NCI-H146 (cell line): ENCODE measurements at places on chromosomes 12 and 14.

GRCh38 chr14:89629383-89629782 is 212.3 kb upstream of the FOXN3 start:
- no peak for DNase-seq

DNA sequence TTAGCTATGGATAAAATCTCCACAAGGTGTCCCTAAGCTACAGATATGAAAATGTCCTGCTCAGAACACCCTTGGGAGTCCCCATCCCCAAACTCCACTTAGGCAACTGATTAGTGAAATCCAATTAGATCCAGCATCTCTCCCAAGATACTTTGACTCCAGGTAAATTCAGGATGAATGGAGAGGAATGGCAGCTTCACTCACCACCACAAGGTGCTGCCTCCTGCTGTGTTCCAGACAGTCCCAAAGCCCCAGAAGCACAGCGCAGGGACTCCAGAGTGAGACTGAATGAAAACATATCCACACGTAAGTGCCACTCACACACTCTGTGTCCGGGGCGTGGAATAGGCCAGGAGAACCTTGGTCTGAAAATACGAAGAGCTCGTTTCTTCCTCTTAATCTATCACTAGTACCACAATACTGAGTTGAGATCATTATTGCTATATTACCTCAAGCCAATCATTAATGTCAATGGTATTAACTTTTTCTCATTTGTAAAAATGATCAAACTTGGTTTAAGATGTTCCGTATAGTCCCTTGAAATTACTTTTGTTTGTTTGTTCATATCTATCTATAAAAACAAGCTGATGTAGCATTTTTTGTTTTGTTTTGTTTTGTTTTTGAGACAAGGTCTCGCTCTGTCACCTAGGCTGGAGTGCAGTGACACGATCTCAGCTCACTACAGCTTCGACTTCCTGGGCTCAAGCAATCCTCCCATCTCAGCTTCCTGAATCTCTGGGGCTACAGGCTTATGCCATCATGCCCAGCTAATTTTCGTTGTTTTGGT is 70.0 kb upstream of the BICD1 start:
- DNase-seq: peak; percentile 18

DNA sequence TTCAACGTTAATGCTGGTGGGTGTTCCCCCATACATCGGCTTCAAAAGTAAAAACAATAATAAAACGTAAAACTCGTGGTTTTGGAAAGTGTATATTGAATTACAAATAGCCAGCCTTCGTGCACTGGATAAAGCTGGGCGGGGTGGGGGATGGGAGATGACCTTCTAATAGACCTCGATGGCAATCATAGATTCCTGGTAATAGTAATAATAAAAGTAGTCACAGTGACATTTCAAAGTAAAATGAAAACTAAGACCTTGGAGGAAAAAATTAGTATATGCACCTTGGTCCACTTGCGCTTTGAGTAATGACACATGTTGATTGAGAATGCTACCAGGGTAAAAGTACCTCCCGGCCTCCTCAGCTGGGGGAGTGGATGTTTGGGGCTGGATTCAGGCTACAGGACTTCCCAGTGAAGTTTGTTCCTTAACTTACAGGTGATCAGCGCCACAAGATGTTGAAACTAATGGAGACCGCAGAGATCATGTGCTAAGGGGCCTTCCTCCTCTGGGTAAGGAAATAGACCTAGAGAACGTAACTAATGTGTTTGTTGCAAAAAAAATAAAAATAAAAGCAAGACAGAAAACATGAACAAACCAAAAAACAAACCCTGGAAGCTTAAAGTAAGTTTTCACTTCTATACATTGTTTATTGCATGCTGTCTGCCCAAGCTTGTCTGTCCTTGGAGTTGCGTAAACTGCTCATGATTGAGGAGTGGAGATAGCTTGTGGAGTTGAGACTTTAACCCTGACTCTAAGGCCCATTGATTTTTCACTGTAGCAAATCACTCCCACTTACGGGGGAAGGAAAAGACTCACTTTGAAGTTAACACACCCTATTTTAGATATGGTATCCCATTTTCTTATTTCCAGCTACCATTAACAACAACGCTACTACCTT is 907 bp upstream of the LRIG3 start:
- no peak for DNase-seq

DNA sequence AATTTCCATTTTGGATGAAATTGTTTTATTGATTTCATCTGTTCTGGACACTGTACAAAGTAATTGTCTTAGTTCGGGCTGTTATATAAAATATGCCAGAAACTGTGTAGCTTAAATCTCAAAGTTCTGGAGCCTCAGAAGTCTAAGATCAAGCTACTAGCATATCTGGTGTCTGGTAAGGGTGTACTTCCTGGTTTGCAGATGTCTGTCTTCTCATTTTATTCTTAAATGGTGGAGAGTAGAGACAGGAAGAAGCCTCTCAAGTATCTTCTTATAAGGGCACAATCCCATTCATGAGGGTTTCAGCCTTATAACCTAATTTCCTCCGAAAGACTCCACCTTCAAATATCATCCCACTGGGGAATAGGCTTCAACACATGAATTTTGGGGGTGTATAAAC is 51.3 kb downstream of the MON2 start:
- DNase-seq: no peak

DNA sequence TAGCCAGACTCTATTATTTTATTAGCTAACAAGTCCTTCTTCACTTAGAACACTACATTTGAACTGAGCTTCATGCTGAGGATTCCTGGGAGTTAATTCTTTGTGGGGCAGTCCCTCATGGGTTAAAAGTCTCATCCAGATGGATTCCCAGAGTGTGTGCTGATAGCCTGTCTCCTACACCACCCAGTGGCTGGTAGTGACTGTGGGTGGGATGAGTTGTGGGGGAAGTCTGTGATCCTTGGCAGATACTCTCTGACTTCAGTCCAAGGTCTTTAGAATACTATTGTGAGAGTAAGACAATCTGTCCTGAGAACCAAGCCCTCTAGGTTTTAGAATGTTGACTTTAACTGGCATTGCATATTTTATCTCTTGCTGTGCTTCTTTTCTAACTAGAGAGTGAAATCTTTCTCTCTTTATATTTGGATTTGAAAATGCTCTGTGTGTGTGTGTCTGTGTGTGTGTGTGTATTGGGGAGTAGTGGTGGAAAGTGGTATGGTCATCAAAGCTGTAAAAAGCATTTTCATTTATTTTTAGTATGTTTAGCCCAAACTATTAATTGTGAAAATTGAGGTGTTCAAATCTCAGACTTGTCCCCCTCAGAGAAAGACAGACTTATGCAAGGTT is 37.3 kb downstream of the AKAP6 start:
- DNase-seq: no peak

DNA sequence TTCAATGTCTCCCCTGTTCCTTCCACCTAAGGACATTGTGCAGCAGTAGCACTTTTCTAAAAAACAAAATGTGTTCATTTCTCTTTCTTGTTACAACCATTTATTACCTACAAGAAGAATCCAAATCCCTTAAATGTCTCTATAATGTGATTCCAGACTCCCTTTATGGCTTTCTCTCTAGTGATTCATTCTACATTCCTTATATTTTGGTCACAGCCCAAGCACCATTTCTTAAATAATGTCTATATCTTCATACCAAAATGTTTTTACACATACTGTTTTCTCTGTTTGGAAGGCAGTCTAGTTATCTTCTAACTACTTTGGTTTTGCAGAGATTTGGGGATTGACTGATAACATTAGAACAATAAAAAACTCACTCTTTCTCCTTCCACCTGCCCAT is 1037.3 kb upstream of the FLRT2 start:
- no peak for DNase-seq
